ENCODE measurements at places on chromosomes 5 and 9. TPM values are rescaled to one million over a fixed set of nuclear protein-coding genes. Genes with fewer than 3 reads are reported as not detected.

GRCh38 chr5:78927657-78928282 lies 57.3 kb downstream of the ARSB start:
- H3K4me3 ChIP-seq, result no peak overlapping the region
- no peaks in the 10 kb centered on the region for H3K36me3 ChIP-seq
- H3K27me3 ChIP-seq, result no peaks in the 10 kb centered on the region

GRCh38 chr9:131274674-131275331 lies 1.5 kb downstream of the FAM78A start:
- H3K27ac ChIP-seq, result peak overlapping the region; percentile 96
- peak overlapping the region; percentile 95 for H3K4me3 ChIP-seq

DNA sequence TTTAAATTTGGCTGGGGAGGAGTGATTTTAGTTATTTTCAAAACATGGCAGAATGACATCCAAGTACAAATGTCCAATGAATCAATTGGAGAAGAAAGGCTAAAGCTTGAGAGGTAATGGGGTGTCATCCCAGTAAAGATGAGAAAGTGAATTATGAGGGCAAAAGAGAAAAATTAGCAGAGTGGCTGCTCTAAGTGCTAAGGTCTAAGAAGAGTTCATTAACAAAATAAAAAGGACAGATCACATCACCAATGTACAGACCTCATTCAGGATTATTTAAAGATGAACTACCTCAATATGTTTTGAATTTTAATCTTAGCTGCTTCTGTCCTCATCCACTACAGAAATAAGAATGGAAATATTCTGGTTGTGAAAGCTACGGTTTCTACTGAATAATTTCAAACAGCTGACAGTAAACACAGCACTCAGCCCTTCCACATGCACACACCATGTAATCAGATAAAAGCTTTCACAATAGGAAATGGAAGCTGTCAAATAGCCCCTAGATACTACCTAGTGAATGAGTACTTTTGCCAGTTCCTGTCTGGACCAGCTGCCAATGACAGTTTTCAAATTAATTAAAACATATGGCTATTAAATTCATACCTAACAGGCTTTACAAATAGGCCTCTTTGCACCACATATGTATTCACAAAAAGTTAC lies 171.5 kb downstream of the SSBP2 start:
- H3K4me1 ChIP-seq, result no peaks in the 10 kb centered on the region
- H3K27me3 ChIP-seq, result no peaks in the 10 kb centered on the region
- H3K4me3 ChIP-seq, result no peak overlapping the region
- no peak for DNase-seq
- H3K27ac ChIP-seq, result no peak overlapping the region

CDC20B gene
- not detected for total RNA-seq

DNA sequence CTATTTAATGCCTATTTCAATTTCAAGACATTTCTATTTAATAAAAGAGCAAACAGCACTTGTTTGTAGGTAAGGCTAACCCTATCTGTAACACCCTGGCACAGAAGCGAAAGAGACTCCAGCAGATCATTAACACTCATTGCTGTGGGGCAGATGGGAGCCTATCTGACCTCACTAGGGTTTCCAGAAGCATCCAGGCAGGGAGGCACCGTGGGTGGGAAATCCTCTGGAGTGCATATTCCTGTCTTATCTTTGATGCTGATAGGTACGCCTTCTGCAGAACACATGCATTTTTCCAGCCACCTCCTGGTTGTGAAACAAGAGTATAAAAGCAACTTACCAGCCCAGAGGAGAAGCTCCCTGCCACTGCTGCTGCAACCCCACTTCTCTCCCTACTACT lies 233.7 kb downstream of the GLIS3 start:
- DNase-seq, result no peak
- H3K27ac ChIP-seq, result no peak overlapping the region
- no peak overlapping the region for H3K4me3 ChIP-seq
- H3K27me3 ChIP-seq, result no peaks in the 10 kb centered on the region
- no peaks in the 10 kb centered on the region for H3K36me3 ChIP-seq
- no peaks in the 10 kb centered on the region for H3K4me1 ChIP-seq

- DNase-seq, result no peak
- no peaks in the 10 kb centered on the region for H3K4me1 ChIP-seq
- H3K4me3 ChIP-seq, result no peak overlapping the region
Observed at GRCh38 chr5:59416451-59416850, 477.1 kb downstream of the PDE4D start.

DNA sequence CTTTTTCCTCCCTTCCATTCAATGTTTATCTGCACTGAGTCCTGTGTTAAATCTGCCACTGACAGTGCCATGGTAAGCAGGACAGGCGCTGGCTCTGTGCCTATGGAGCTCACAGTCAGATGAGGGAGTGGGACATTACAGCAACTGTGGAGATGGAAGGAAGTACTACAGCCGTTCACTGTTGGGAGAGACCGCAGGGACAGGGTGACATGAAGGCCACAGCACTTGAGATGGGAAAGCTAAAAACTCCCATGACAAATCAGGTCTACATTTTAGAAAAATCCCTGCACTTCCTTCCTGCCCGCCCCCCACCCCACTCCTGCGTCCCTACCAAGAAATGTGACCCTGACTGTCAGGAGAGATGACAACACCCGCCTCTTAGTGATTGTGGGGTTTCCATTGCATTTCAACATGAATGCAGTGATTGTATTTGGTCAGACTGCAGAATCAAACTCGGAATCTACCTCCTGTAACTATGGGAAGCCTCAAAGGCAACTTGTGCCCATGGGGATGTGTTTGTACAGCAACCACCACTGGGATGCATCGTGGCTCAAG lies 56.4 kb downstream of the GTF3C4 start:
- H3K4me3 ChIP-seq, result no peak overlapping the region
- H3K27me3 ChIP-seq, result no peaks in the 10 kb centered on the region
- no peaks in the 10 kb centered on the region for H3K36me3 ChIP-seq

GRCh38 chr9:136023410-136024225 lies 62.4 kb upstream of the UBAC1 start:
- H3K27ac ChIP-seq, result no peak overlapping the region
- no peak overlapping the region for H3K4me3 ChIP-seq
- H3K4me1 ChIP-seq, result no peaks in the 10 kb centered on the region
- no peaks in the 10 kb centered on the region for H3K36me3 ChIP-seq
- H3K27me3 ChIP-seq, result no peaks in the 10 kb centered on the region

DNA sequence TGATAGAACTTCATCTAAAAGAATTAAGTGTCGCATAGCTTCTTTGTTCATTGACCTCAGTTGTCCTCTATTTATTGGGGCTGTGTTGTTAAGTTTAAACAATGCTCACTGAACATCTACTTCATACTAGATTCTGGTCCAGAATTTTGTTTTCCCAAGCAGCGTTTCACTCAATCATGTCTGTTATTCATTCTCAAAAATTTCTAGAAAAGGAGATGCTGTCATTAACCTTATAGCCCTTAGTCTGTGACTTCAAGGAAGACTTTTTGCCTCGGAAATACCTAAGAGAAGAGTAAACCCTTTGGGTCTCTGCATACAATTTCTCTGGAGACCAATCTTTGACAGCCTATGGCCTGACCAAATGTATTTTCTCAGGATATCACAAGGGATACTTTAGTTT lies 171.7 kb downstream of the FGF1 start:
- no peak overlapping the region for H3K27ac ChIP-seq
- H3K4me3 ChIP-seq, result no peak overlapping the region
- no peaks in the 10 kb centered on the region for H3K4me1 ChIP-seq
- H3K27me3 ChIP-seq, result no peaks in the 10 kb centered on the region

GRCh38 chr9:131864531-131864930 lies 124.7 kb upstream of the RAPGEF1 start:
- no peaks in the 10 kb centered on the region for H3K4me1 ChIP-seq
- DNase-seq, result no peak
- no peak overlapping the region for H3K27ac ChIP-seq
- H3K27me3 ChIP-seq, result no peaks in the 10 kb centered on the region
- H3K4me3 ChIP-seq, result no peak overlapping the region
- H3K36me3 ChIP-seq, result no peaks in the 10 kb centered on the region

DNA sequence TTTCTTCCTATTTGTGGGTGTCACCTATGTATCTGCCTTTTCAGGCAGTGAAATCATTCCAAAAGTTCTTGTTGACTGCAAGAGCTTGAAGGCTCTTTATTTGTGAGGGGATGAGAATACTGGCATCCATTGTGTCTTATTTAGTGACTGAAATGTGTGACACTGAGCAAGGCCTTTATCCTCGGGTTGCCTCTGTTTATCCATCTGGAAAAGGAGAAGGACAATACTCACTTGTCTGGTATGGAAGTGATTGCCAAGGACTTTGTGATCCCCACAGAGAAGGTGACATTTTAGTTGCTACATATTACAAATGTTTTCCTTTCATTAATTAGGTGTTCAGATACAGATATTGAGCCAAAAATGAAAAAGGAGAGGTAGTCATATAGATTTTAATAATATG lies 80.2 kb downstream of the ARRDC3 start:
- no peaks in the 10 kb centered on the region for H3K27me3 ChIP-seq
- no peak for DNase-seq
- H3K36me3 ChIP-seq, result no peaks in the 10 kb centered on the region
- no peaks in the 10 kb centered on the region for H3K4me1 ChIP-seq
- no peak overlapping the region for H3K4me3 ChIP-seq

DNA sequence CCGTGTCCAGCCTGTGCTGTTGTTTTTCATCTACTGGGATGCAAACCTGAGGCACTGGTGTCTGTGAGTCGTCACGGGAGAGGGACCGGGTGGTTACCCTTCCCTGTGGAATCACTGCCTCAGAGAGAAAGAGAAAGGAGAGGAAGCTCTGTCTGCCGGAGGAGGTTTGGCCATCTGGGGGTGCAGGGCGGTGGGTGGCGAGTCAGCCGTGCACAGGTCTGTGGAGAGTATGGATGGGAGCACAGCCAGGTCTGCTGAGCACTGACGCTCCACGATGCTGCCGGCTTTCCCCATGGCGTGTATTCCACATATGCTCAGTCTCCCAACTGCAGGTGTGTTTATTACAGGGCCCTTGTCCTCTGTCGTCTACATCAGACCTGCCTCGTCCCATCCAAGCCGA lies 395.2 kb upstream of the IRX4 start:
- H3K27ac ChIP-seq, result no peak overlapping the region
- H3K27me3 ChIP-seq, result no peaks in the 10 kb centered on the region
- no peaks in the 10 kb centered on the region for H3K4me1 ChIP-seq
- no peak for DNase-seq
- no peaks in the 10 kb centered on the region for H3K36me3 ChIP-seq

GRCh38 chr9:136901516-136902258 lies 15.4 kb downstream of the TRAF2 start:
- H3K36me3 ChIP-seq, result no peaks in the 10 kb centered on the region
- peaks cover 30% of the 10 kb centered on the region for H3K4me1 ChIP-seq
- H3K27me3 ChIP-seq, result no peaks in the 10 kb centered on the region
- H3K4me3 ChIP-seq, result peak overlapping the region; percentile 24

CKS2 gene
- 6.1 TPM for total RNA-seq

Measured in naive thymus-derived CD4-positive, alpha-beta T cell (primary cell).